Lower leg skin (tissue), 4 donors: ENCODE measurements at places on chromosomes 1 and 21. TPM values are rescaled to one million over a fixed set of nuclear protein-coding genes. Genes with fewer than 3 reads are reported as not detected.

The AK2 gene
- 247 TPM for total RNA-seq

- DNase-seq, result no peak
Observed at GRCh38 chr1:229280921-229281320, 10.0 kb downstream of the RAB4A start.

DNA sequence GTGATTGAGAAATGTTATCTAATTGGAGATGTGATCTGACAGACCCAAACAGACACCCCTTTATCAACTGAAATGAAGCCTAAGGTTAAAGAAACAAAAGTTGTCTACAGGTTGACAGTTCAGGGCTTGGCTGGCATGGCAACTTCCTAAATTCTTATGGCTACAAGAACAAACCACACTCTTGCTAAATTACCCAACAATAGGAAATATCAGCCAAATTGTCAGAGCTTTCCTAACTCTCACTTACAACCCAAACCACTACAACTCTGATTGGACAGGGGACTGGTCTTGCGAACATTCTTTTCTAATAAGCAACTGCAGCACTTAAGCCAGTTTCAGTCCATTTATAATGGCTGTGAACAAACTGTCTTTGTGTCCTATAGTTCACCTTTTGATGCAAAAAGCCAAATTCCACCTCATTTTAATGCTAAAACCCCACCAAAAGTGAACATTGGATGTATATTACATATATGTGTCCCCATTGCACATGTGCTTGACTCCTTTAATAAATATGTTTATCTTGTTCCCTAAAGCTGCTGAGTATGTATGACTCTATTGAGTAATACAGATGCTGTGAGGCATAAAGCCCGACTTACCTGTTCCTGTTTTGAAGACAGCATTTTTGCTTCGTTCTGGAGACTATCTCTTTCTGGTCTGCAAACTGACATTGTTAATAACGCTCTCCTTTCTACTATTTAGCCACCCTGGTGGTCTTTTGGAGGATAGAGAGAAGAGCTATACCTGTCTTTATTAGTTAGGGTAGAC, 101.3 kb upstream of the HMCN1 start:
- DNase-seq, result no peak

GRCh38 chr1:180594723-180595122, 36.0 kb downstream of the OVAAL start:
- DNase-seq, result no peak

- DNase-seq, result no peak
Observed at GRCh38 chr1:34708106-34708505, 46.7 kb upstream of the GJB5 start.

- no peak for DNase-seq
Observed at GRCh38 chr21:36103434-36103833, 31.4 kb upstream of the CBR3 start.

DNA sequence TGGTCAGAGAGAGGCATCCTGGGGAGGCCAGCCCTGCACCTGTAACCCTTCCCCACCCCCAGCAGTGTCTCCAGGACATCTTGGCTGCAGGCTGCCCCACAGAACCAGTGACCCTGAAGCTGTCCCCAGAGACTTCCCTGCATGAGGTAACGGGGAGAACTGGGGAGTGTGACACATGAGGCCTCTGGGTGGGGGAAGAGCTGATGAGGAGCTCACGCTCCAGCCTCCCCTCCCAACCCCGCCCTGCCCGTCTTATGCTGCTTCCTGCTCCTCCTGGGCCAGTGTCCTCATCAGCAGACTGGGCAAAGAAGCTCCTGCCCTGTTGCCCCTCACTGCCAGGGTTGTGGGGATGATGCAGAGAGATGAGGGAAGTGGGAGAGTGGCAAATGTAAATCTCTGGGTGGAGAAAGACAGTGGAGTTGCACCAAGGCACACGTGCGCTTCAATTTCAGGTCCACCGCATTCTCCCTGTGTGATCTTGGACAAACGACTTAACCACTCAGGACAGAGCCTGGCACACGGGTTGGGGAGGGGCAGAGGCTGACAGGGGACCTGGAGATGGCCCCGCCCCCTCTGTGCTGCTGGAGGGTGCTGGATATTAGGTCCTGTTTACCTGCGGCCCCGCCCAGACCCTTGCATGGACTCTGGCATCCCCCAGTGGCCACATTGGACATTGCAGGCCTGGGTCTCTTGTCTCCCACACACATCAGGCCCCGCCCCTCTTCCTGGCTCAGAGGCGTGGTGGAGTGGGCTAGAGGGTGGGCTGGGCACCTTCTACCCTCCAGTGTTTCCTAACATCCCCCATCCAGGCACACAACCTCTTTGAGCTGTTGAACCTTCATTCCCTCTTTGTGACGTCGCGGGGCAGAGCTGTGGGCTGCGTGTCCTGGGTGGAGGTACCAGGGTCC, 12.3 kb downstream of the CLCNKB start:
- peak; percentile 97 for DNase-seq

The TSEN15 gene
- 35.9 TPM for total RNA-seq

The AGMAT gene
- total RNA-seq, result not detected

- DNase-seq, result no peak
Observed at GRCh38 chr1:66132324-66132723, 339.6 kb downstream of the PDE4B start.

GRCh38 chr1:94646786-94647555, 105.4 kb upstream of the F3 start:
- no peak for DNase-seq

DNA sequence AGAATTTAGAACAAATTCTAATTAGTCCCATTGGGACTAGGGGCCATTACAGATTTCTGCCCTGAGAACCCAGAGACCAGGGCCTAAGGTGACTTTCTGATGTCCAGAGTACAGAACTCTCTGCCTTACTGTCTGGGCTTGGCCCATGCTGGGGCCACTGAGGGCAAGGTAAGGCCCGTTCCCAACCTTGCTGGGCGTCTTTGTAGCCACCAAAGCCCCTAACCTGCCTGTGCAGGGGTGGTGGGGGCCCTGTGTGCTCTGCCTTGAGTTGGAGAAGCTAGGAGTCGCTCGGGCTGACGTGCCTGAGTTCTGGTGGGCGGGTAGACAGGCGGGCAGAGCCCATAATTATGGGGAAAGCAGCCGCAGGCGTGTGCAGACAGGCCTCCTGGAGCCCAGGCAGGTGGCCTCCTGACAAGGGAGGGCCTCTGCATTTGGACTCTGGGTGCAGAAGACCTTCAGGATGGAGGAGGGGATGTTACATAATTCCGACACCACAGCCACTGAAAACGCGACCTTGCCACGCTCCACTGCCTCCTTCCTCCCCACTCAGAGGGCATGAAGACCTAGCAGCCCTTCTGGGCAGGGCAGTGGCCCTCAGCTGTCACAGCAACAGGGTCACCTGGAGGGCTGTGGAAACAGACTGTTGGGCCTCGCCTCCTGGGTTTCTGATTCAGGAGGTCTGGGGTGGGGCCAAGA, 239.9 kb upstream of the TMEM51 start:
- DNase-seq, result no peak

GRCh38 chr21:39080366-39080765, 102.9 kb downstream of the PSMG1 start:
- no peak for DNase-seq

GRCh38 chr1:203517426-203518110, 23.6 kb downstream of the OPTC start:
- no peak for DNase-seq

The C1QTNF12 gene
- total RNA-seq, result 5.9 TPM

GRCh38 chr1:74728736-74729135, 4.1 kb downstream of the CRYZ start:
- no peak for DNase-seq

DNA sequence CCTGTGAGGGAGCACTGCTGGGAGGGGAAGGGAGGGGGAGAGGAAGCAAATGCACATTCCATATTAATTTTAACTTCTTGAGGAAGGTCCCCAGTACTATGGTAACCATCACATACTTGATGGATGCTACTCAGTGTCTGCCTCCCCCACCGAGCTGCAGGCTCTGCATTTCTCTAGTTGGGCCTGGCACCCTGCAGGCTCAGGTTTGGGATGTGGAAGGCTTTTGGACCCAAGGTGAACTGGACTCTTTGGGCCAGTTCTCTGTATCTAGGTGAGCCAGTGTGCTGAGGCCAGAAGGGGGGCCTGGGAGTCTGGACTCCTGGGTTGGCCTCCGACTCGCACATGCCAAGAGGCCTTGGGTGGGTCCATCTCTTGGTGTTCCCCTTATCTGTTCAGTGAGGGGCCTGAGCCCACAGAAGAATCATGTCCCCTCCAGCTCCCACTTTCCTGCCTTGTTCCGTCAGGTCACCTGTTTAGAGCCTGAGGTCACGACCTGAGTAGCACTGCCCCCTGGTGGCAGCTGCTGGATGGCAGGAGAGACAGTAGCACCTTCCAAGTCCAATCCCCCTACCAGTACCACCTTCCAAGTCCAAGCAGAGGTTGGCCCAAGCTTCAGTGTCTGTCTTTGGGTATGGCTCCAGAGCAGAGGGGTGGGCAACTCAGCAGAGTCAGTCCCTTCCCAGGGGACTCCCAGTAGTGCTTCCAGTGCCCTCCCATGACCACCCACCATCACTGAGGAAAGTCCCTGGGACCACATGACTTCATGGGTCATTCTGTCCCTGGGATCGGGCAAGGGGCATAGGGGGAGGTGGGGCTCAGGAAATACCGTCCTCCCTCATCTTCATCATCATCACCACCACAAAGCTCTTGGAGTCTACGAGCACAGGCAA, 241.8 kb downstream of the TRABD2B start:
- DNase-seq, result no peak

GRCh38 chr1:74771913-74772515, 39.1 kb downstream of the TYW3 start:
- DNase-seq, result no peak

The TESK2 gene
- 16.9 TPM for total RNA-seq

The EPHA8 gene
- not detected for total RNA-seq

DNA sequence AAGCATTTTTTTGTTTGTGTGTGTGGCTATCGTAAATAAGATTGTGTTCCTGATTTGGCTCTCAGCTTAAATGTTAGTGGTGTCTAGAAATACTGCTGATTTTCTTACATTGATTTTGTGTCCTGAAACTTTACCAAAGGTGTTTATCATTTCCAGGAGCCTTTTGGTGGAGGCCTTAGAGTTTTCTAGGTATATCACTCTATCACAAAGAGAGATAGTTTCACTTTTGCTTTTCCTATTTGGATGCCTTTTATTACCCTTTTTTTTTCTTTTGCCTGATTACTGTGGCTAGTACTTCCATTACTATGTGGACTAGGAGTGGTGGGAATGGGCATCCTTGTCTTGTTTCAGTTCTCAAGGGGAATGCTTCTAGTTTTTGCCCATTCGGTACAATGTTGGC, 109.6 kb downstream of the S1PR1 start:
- DNase-seq, result no peak

- DNase-seq, result no peak
Observed at GRCh38 chr1:211318576-211319280, 7.9 kb upstream of the TRAF5 start.

- no peak for DNase-seq
Observed at GRCh38 chr1:41365320-41365633, 4.0 kb downstream of the FOXO6 start.

The RPTN gene
- total RNA-seq, result 19.1 TPM

DNA sequence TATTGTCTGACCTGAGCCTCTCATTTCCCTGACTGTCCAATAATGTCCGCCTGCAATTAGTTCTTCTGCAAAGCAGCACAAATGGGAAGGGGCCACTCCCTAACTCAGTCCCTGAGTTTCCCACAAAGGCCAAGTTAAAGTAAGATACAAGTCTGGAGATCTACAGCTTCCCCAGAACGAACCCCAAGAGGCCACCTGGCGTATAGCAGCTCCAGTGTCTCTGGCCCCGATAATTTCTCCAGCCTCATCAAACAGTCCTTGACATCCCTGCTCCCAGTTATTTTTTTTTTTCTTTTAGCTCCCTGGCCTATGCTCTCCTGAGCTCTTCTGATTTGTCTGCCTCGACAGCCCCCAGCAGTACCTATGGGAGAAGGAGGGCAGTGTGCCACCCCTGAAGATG, 8.1 kb upstream of the ACKR1 start:
- DNase-seq, result no peak

The LCE1E gene
- total RNA-seq, result 110 TPM

DNA sequence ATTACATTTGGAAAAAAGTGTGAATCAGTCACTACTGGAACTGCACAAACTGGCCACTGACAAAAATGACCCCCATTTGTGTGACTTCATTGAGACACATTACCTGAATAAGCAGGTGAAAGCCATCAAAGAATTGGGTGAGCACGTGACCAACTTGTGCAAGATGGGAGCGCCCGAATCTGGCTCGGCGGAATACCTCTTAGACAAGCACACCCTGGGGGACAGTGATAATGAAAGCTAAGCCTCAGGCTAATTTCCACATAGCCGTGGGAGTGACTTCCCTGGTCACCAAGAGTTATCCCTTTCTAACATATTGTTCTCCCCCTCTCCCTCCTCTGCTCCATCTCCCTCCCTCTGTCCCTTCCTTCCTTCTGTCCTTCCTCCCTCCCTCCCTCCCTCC, 47.7 kb upstream of the RHOU start:
- DNase-seq, result peak; percentile 67

DNA sequence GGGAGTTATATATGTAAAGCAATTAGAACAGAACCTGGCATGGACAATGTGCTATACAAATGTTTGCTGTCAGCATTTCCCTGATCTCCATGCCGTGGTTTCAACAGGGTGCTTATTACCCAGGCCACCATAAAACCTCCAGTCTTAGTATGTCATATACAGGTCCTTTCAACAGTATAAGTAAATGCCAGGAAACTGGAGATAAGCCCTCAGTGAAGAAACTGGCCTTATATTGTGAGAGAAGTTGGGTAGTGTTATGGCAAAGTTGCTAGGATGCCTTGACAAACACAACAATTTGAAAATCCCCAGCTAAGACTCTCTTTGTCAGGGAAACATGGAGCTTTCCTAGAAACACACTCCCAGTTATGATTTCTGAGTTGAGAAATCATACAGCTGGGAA, 850.2 kb upstream of the ADAMTS5 start:
- DNase-seq, result no peak

The CA6 gene
- 35.4 TPM for total RNA-seq

The OR2M3 gene
- not detected for total RNA-seq

DNA sequence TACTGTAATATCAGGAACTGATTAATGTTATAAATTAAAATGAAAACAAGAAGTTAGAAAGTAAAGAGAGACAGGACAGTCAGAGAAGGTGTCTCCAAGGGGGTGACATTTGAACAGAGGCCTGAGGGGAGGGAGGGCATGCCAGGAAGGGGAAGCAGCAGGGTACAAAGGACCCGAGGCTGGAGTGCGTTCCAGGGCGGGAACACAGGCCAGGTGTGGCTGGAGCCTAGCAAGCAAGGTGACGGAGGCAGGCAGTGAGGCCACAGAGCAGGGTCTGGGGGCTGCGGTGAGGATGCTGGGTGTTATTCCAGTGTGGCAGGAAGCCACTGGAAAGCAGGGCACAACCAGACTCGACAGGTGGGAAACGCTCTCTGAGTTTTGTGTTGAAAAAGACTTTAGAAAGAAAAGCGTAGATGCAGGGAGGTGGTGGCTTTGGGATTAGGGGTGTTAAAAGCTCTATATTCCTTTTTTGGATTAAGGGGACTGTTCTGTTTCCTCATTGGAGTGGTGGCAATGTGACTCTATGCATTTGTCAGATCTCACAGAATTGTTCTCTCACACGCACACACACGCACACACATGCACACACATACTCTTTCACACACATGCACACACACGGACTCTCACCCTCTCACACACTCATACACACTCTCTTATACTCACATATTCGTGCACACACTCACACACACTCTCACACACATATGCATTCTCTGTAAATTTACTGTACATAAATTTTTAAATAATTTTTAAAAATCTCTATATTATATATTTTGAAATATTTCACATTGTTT, 124.5 kb downstream of the GLIS1 start:
- DNase-seq, result peak; percentile 79

- no peak for DNase-seq
Observed at GRCh38 chr1:165365341-165365740, 8.8 kb upstream of the LMX1A start.

- no peak for DNase-seq
Observed at GRCh38 chr1:230043081-230043480, 24.0 kb upstream of the GALNT2 start.
